NCI-H2029 treated with DMSO at 0.1 percent for 48 hours (cell line): ENCODE measurements at places on chromosomes 13 and 19.

DNA sequence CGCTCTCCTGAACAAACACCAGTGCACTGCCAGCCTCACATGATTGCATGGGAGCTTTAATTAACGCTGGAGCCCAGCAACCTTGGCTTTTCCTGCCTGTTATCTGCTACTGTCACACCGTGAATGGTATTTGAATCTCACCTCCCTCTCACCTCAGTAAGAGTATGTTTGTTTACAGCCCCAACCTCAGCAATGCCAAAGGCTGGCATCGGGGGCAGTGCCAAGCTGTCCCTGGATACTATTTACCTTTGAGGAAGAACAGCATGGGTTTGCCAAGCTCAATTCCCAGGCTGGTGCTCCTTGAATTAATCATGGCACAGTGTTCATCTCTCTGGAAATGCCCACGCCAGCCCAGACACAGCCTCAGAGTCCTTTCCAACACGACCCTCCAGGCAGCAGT, 57.2 kb upstream of the SERPINE3 start:
- DNase-seq: peak; percentile 2

- DNase-seq: no peak
These were observed 2293.3 kb downstream of the PCDH9 start for GRCh38 chr13:64936879-64937278.

DNA sequence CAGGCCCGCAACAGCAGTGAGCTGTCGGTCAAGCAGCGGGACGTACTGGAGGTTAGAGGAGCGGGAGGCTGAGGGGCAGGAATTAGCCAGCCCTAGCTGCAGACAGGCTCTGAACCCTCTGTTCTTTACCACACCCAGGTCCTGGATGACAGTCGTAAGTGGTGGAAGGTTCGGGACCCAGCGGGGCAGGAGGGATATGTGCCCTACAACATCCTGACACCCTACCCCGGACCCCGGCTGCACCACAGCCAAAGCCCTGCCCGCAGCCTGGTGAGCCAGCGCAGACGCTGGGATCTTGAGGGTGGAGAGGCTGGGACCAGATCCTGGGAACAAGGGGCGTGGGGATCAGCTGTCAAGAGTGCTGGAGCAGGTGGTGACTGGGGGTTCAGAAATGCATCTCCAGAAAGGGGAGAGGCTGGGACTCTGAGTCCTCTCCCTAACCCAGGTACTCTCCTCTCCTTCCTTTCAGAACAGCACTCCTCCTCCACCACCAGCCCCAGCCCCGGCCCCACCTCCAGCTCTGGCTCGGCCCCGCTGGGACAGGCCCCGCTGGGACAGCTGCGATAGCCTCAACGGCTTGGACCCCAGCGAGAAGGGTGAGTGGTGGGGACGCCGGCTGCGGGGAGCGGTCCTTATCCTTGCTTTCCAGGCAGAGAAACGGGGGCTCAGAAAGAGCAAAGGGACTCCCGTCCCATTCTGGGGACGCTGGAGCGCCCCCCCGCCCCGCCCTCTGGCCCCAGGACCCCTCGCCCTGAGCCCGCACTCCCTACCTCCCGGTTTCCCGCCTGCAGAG, 10.4 kb downstream of the EPS8L1 start:
- no peak for DNase-seq

GRCh38 chr13:41122838-41123237, 9.8 kb downstream of the KBTBD6 start:
- DNase-seq: peak; percentile 30

GRCh38 chr13:97802213-97802612, 151.3 kb upstream of the IPO5 start:
- no peak for DNase-seq

DNA sequence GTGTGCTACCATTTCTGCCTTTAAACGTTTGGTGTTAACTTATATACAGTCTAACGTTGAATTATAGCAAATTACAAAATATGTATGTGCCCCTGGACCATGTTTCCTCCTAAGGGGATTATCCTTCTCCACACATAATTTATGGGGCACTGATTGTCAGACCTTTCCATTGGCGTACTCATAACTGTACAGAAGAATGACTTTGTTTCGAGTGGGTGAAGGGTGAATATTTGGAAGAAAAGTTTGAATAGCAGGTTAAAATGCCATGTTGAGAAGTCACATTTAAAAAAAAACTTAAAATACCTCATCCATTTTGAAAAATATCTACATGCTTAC, 58.8 kb downstream of the SLC10A2 start:
- no peak for DNase-seq

DNA sequence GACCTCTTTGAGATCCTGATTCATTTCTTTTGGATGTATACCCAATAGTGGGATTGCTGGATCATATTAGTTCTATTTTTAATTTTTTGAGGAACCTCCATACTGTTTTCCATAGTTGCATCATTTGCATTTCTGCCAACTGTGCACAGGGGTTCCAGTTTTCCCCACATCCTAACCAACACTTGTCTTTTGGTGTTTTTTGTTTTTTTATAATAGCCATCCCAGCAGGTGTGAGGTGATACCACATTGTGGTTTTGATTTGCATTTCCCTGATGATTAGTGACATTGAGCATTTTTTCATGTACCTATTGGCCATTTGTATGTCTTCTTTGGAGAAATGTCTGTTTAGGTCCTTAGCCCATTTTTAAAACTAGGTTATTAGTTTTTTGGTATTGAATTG, 18.8 kb upstream of the GPR183 start:
- DNase-seq: no peak

- no peak for DNase-seq
These were observed 521.2 kb upstream of the NBEA start for GRCh38 chr13:34420702-34421346.

- no peak for DNase-seq
These were observed 428.5 kb downstream of the GPC6 start for GRCh38 chr13:93655154-93655553.

- no peak for DNase-seq
These were observed 2.8 kb upstream of the NUMBL start for GRCh38 chr19:40693150-40693788.

DNA sequence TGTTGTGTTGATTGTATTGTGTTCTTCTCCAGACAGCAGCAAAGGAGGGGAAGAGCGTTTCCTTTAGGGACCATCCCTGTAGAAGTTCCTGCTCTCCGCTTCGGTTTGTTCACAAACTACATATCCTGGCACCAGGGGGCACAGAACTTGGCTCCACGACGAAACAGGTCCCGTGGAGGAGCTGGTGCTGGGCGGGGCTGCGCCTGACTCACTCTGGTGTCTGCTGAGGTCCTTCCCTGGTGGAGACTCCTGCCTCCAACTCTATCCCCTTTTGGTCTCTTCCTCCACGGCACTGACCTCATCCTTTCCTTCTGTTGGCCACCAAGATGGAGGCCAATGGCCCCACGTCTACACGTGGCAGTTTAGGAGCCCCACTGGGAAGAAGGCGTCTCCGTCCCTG, 14.7 kb downstream of the TMPRSS9 start:
- DNase-seq: no peak

- DNase-seq: no peak
These were observed 23.1 kb upstream of the KLF5 start for GRCh38 chr13:73035660-73036059.

DNA sequence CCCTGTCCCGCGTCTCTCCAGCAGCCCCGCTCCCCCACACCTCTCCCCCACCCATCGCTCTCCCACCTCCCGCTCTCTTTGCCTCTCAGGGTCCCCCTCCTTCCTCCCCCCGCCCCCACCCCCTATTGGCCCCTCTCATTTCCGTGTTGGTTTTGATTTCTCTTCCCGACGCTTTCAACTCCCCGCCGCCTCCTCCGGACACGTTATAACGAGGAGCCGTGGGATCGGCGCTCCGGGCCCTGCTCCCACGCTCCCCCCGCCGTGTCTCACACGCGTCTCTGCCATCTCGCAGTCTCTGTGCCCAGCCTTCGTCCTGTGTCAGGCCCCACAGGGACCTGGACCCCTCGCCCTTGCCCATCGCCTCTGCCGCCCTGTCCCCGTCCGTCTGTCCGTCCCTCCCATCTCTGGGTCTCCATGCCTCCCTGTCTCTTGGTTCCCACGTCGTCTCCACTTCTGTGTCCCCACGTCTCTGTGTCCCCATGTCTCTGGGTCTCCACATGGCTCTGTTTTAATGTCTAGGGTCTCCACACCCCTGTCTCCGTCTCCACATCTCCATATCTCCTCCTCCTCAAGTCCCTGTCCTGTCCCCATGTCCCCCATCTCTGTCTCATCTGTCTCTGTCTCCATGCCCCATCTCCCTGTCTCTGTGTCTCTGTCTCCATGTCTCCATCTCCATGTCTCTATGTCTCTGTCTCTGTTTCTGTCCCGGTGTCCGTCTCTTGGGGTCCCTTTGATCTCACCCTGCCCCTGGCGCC, 13.1 kb downstream of the ERFL start:
- DNase-seq: no peak
